ENCODE measurements at places on chromosomes 5 and 9. TPM values are rescaled to one million over a fixed set of nuclear protein-coding genes. Genes with fewer than 3 reads are reported as not detected.

C9 gene
- total RNA-seq, result not detected

SLC1A1 gene
- total RNA-seq, result 24.7 TPM

EMB gene
- total RNA-seq, result 16.2 TPM

FIBCD1 gene
- not detected for total RNA-seq

COL27A1 gene
- 17.4 TPM for total RNA-seq

FOXD4L6 gene
- 1.8 TPM for total RNA-seq

SV2C gene
- total RNA-seq, result 7.0 TPM

TLX3 gene
- not detected for total RNA-seq

DNA sequence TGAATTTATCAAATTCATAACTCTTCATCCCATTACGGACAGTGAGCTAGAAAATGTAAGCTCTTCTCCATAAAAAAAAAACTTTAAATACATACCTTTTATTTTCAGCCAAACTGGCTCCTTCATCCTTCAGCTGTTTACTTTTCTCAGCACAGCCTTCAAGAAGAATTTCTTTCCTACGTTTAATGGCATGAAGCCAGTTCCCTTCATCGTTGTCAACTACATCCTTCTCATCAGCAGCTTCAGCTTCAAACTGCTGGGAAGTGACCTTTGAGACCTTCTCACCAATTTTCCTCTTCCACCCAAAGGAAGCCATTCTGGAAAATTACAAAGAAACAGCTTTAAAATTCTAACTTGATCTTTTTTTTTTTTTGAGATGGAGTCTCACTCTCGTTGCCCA is 9.1 kb downstream of the TTC33 start:
- DNase-seq, result no peak

GRCh38 chr5:113034182-113034773 is 57.7 kb downstream of the DCP2 start:
- no peak for DNase-seq

DNA sequence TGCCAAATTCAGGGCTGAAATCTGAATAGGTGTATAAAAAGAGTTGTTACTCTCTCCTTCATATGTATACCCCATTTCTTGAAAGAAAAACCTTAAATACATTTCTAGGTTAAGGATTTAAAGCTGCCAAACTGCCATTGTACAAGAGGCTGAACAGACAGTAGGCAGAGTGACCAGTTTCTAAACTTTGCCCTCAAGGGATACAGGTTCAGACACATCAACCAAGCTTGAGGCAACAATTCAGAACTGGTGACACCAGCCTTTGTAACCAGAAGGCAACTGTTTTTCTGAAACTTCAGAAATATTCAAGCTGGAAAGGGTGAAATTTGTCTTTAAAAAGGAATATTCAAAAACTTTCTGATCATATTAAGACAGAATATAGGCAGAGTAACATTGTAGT is 47.5 kb downstream of the FAM114A2 start:
- DNase-seq, result no peak

DNA sequence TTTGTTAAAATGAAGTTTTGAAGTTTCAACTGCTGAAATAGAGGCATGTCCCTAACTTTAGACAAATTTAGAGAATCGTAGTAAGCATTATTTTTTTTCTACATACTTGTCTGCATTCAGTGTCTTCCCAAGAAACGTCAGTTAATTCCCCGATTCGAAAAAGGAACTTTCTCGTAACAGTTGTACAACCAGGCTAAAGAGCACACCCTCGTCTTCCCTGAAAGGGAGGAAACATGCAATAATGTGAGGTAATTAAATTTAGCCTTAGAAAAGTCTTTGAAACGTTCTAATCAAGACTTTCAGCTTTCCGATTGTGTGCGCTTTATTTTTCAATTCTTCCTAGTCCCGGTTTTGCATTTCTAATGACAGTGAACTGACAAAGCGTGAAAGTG is 374 bp upstream of the SLC1A3 start:
- DNase-seq, result no peak

DNA sequence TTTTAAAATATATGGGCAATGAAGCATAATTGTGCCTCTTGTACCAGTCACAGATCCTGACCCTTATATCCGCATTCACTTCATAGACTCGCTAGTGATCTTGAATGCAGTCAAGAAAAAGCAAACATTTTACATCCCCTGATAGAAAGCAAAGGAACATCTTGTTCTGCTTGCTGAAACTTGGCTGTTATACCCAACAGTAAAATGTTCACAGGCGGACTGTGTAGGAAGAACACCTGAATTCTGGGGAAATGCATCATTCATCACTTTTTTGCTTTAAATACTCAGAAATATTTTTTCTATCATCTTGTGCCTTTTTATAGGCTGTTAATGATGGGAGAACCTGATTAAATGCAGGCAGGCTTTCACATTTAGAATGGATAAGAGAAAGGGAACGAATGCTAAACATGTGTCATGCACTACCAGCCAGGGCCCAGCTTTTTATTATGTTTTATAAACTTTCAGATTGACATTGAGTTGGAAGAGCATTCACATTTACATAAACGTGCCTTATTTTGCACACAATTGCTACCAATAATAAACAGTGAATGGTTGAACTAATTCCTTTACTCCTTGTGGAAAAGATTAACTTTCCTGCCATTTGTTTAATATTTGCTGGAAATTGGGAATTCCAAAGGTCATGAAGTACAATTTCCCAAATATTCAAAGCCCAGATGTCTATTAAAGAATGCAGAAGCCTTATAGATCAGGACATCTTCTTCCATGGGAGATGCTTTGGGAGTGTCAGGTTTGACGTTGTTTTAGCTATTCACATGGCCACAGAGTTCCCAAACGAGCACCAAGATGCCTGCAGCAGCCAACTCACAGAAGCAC is 756.2 kb downstream of the TLE1 start:
- no peak for DNase-seq

GRCh38 chr5:133819977-133820471 is 148.4 kb downstream of the C5orf15 start:
- no peak for DNase-seq

- DNase-seq, result no peak
These were observed 8.5 kb downstream of the HK3 start for GRCh38 chr5:176890455-176891330.

- no peak for DNase-seq
These were observed at the start of gene GCNT4 for GRCh38 chr5:75052192-75053053. Gene GCNT4, minus strand, starts transcription at chr5:75052558. Its CDS starts 22,521 bp downstream, at chr5:75030037.

- DNase-seq, result no peak
These were observed 68.9 kb downstream of the COMMD10 start for GRCh38 chr5:116153687-116154174.

DNA sequence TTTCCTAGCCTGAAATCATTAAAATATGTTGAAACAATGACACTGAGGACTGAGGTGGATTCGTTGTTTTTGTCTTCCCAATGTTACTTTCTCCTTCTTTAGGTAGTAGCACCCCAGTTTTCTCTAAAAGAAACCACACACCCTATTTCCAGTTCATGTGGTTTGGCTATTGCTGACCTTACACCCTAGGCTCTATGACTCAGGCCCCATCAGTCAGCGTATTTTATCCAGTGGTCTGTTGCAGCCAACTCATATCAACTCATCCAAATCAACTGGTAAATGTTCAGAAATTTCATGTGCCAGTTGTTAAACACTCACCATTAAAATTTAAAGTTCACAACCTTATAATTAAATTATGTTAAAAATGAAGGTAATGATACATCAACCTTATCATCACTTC is 44.6 kb upstream of the NFIB start:
- no peak for DNase-seq

- no peak for DNase-seq
These were observed 5.6 kb upstream of the RNF44 start for GRCh38 chr5:176542596-176543427.

DNA sequence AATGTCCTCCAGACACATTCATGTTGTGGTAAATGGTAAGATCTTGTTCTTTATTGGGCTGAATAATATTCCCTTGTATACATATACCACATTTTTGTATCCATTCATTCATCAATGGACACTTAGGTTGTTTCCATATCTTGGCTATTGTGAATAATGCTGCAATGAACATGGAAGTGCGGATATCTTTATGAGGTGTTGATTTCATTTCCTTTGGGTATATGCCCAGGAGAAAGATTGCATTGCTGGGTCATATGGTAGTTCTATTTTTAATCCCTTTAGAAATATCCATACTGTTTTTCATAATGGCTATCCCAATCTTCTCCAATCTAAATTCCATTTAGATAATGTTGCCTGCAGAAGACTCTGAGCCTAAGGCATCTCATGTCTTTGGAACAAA is 78.0 kb upstream of the TNC start:
- no peak for DNase-seq

GRCh38 chr9:70868661-70869652 is 252.5 kb downstream of the TRPM3 start:
- no peak for DNase-seq

GRCh38 chr9:1871626-1872419 is 143.3 kb upstream of the SMARCA2 start:
- DNase-seq, result no peak
